ENCODE measurements at places on chromosomes 4 and X.

GRCh38 chrX:12741416-12741815 is 49.8 kb upstream of the PRPS2 start:
- no peak for DNase-seq

GRCh38 chr4:163558539-163559044 is 64.1 kb downstream of the TMA16 start:
- no peak for DNase-seq

DNA sequence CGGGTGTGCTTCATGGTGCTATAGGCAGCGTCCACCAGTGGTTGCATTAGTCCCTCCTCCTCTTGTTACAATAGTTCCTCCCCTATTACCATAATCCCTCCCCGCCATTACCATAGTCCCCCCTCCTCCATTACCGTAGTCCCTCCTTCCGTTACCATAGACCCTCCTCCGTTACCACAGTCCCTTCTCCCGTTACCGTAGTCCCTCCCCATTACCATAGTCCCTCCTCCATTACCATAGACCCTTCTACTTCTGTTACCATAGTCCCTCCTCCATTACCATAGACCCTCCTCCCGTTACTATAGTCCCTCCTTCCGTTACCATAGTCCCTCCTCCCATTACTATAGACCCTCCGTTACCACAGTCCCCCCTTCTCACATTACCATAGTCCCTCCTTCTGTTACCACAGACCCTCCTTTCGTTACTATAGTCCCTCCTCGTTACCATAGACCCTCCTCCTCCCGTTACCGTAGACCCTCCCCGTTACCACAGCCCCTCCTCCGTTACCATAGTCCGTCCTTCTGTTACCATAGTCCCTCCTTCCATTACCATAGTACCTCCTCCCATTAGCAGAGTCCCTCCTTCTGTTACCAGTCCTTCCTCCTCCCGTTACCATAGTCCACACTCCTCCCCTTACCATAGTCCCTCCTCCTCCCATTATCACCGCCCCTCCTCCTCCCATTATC is 129.6 kb downstream of the DHRSX start:
- no peak for DNase-seq

DNA sequence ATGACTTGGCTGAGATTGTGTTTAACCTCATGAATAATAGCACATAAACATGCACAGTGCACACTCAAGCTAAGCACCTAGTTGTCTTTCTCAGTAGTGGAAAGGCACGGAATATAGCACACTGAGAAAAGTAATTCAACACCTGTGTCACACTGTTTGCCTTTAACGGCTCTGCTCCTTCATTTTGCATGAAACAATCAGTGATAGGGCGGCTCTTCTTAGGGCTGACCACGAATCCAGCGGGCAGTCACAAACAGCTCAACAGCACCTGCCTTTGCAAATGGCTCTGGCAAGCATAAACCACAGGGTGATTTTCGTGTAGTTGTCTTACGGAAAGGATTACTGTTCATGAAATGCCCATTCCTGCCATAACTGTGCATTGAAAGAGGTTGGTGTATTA is 954.0 kb upstream of the TENM3 start:
- no peak for DNase-seq

DNA sequence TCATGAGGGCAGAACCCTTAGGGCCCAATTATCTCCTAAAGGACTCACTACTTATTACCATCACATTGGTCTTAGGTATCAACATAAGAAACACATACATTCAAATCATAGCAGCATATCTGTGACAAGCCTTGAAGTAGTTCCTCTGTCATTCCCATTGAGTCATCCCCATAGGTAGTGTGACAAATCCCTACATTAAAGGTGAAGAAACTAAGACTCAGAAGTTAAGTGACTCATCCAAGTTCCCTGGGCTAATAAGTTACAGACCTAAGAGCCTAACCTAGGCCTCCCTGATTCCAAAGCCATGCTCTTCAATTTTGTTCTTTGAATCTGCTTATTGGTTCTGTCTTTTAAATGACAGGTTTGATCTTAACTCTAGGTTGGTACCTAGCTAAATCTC is 58.2 kb downstream of the CD38 start:
- no peak for DNase-seq

DNA sequence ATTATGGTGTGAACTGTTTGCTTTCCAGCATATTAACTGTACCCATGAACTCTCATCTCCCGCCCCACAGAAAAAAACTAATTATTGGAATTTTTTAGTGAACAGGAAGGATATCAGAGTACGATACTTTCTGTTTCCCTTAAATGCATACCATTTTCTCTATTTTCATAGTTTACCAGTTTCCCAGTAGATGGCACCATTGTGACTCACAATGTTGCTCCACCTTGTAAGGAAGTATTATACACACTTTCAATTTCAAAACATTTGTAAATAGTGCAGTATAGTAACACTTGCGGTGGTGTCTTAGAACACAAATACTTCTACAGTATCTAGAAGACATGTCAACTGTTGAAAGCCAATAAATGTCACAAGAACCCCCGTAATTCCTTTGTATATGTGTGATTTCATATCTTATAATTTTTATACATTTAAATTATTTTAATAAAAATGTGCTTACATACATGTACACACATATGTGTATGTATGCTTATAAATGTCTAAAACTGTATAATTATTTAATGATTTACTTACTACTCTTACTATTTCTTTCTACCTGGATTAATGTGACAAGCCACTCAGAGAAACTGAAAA is 167.3 kb downstream of the SLIT2 start:
- DNase-seq: no peak

DNA sequence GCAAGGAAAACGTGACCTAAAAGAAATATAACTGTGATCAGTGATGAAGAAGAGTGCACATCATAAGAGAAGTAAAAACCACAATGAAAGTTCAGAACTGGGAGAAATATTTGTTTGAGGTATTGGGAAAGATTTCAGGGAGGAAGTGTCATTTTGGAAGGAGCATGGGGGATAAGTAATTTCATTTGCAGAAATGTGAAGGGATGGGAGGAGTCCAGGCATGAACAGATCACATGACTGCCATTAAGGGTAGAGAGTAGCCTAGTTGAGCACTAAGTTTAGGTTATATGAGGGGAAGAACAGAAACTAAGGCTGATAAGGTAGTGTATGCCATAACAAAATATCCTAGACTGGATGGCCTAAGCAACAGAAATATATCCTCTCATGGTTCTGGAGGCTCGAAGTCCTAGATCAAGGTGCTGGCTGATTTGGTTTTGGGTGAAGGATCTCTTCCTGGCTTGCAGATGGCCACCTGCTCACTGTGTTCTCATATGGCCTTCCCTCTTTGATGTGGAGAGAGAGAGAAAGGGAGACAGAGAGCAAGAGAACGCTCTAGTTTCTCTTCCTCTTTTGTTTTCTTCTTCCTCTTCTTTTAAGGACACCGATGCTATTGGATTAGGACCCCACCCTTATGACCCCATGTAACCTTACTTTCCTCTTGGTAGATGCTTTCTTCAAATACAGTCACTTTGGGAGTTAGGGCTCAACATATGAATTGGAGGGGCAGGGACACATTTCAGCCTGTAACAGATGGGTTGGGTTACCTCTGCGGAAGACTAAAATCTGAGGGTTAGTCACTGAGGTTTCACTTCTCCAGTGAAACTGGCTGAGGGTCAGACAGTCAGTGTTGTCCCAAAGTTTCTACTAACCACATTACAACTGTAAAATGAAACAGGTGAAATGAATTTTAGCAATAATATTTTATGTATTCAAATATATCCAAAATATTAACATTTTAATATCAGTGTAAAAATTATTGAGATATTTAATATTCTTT is 77.9 kb downstream of the EGF start:
- DNase-seq: no peak

DNA sequence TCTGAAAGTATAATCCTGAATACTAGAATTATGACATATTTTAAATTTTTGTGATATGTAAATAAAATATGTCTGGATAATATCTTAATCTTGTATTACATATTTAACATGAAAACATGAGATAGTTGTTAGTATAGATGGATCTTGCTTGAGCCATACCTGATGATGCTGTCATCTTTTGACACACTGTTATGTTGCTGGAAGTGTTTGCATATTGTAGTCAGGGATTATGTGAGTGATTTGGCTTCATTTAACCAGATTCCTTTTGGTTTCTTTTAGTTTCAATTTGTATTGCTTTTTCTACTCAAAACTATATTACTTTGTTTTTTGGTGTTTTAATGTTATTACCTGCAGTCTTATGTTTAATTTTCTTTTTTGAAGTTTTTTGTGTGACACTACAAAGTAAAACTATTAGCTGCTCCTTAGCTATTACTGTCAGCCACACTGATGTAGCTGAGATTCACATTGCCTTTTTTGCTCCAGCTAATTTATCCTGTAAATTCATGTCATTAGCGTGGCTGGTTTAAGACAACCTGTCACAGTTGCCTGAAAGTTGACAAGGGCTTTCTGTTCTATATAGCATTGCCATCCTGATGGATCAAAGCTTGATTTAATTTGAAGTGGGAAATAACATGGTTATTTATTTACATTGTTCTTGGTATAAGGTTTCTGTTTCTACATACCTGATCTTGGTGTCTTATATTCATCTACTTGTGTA is 33.7 kb downstream of the METAP1 start:
- no peak for DNase-seq

- no peak for DNase-seq
Observed at GRCh38 chrX:68420559-68420958, 12.7 kb downstream of the OPHN1 start.

Data from Right ventricle myocardium superior (tissue), 1 donor.